ENCODE measurements at places on chromosomes 3 and 15.

DNA sequence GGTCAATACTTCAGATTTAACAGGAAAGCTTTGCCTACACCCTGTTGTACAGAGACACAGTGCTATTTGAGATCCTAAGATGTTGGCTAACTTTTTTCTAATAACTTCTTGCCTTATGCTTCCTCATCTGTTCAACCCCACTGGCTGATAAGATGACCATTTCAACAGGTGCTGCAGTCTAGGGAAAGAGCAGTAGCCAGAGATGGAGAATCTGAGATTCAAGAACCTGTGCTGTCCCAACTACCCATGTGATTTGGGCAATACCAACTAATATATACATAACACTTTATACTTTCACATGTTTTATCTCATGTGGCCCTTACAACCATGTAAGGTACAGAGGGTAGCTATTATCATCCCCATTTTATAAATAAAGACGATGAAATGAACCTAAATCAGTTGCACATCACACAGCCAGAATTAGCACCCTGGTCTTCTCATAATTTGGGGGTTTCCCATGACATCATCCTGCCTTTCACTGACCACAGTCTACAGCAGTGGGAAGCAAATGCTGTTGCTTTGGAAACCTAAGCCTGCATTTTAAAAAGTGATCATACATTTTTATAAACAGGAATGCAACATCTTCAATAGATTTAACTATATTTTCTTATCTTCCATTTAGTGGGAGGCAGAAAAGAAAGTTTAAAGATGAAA lies 9.7 kb downstream of the TTC23 start:
- no peak for DNase-seq

- no peak for DNase-seq
Observed at GRCh38 chr3:151550642-151551041, 89.8 kb upstream of the IGSF10 start.

GRCh38 chr15:46409841-46410301 lies 775.0 kb downstream of the SQOR start:
- no peak for DNase-seq

- DNase-seq: no peak
Observed at GRCh38 chr3:36776436-36776835, 12.1 kb upstream of the DCLK3 start.

DNA sequence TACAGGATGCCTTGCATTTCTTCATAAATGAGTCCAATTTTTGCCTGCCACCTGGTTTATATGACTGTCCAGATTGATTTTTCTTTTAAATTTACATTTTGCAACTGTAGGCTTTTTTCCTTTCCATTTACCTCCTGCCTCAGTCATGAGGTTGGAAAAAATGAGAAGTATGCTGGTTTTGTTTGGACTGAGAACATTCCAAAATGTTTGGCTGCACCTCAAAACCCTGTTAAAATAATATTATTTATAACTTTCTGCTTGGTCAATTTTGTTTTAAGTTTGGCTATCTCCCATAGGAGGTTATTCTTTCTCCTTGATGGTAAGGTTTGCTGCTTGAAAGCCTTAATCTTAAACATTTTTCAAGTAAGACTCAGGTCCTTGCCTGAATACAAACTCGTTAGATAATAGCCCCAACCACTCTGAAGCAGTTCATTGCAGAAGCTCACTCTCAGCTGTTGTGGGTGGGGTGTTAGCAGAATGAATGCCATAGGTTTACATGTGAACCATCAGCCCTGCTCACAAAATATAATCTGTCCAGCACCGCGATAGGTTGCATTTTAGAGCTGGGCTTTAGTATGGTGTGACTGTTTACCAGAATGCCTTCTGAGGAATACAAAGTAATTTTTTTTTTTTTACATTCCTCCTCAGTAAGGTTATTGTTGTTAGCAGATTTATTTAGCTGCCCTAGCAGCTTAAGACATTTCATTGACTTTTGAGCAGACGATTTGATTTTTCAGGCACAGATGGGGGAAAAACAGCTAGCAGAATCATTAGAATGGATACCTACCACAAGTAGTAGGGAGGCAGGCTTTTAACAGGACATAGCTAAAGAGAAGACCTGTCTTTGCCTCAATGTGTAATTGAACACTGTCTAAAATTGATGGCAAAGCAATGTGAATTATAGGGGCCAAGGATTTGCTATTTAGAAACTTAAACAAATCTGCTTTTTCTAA lies 630.8 kb upstream of the KCNMB2 start:
- no peak for DNase-seq

DNA sequence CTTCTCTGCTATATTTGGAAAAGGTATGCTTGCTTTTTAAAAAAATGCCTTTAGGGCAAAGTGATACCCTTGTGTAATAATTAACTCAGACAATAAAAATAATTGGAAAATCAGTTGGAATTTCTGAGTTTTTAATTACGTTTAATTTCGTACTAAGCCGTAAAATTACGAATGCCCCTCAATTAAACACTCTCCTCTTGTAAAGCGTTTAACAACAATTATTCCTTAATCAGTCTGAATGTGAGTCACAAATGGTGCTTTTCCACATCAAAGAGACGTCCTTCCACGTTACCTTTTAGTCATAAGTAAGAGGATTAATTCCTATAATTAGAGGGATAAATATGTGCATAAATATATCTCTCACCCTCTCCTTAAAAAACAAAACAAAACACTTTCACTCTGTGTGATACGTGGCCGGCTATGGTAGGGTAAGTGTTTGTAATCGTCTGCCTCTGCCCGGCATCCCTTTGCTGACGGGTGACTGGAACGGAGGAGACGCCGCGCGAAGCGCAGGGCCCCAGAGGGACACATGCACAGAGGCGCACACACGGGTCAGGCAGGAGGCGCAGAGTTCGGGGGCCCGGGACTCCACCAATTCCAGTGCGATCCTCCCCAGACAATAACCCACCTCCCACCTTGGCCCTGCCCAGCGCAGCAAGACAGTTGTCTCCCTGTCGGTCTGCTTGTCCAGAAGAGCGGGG lies 9.7 kb upstream of the MEIS2 start:
- peak; percentile 52 for DNase-seq

- no peak for DNase-seq
Observed at GRCh38 chr3:153414982-153415381, 253.0 kb downstream of the RAP2B start.

- no peak for DNase-seq
Observed at GRCh38 chr15:70829371-70830166, 24.4 kb downstream of the LARP6 start.

DNA sequence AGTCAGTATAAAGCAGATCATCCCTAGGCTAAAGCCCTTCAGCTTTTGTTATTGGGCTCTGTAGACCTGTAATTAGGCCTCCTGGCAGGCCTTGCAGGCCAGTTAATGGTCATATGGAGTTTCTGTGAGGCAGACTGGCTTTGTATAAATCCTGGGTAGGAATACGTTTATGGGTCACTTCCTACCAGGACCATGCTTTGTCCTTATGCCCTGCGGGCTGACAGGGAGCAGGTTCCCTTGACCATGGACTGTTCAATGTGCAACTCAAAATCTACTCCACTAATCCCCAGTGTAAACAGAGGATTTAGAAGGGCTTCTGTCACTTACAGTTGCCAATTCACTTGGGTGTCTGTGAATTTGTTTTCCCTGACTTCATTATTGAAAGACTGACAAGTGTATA lies 202.7 kb upstream of the MLF1 start:
- DNase-seq: no peak

DNA sequence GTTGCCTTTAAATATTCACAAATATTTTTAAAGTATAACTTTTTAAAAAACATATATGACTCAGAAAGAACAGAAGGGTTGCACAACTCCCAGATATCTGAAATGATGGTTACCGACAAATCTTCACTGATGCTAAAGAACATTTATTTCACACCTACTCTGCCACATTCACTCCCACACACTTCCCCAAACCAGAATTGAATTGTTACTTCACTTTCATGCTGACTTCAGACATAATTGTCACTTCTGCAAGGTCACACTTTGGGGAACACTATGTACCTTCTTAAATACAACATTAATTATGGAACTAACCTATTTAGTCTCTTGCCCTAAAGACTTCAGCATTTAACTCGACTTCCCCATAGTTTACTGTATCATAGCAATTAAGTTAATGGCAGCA lies 795.1 kb downstream of the FHIT start:
- no peak for DNase-seq

DNA sequence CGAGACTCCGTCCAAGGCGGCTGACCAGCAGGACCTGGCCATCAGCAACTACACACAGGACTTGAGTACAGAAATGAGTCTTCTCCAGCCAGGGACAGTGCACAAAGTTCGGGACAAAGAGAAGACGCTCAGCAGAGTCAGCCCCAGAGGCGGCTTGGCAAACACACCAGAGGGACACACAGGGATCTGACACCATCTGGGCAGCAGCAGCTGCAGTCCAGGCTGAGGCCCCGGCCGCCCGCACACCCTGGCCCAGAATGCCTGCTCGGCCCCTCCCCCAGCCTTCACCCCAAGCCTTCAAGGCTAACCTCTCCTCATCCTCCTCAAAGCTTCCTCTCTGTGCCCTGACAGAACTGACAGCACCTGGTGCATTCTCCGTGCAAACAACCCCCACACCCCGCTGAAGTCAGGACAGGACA lies 61.1 kb downstream of the XXYLT1 start:
- no peak for DNase-seq

- peak; percentile 41 for DNase-seq
Observed at GRCh38 chr15:66251790-66252684, 1.5 kb downstream of the MEGF11 start.

- no peak for DNase-seq
Observed at GRCh38 chr3:144351011-144351410, 379.4 kb downstream of the DIPK2A start.

DNA sequence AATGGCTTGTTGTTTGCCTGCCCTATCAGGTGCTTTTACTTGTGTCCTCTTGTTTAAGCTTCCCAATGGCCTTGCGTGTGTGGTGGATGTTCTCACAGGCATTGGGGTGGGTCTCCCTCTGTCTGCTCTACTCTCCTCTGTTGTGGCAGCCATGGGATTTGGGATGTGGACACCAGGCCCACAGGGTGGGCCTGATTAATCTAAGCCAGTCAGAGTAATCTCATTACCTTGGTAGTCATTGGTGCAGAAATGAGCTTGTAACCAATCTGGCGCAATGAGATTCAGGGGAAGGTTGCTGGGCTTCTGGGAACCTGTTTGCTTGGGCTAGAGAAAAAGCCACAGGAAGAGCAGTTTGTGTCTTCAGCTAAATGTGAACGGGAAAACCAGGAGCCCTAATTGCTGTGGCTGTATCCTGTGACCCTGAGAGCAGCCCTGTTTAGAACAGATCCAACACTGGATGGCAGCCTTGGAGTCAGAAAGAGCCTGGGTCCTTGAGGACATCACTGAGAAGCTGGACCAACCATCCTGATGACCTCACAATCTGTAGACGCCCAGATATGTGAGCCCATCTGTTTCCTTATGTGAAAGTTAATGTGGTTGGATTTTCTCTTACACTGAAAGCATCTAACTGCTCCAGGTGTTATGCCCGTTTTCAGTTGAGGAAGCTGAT lies 157.3 kb upstream of the UBE2E1 start:
- DNase-seq: no peak

- DNase-seq: peak; percentile 50
Observed at GRCh38 chr3:11379238-11379823, 107.1 kb downstream of the ATG7 start.

- DNase-seq: no peak
Observed at GRCh38 chr3:39638301-39638700, 170.8 kb downstream of the MOBP start.

DNA sequence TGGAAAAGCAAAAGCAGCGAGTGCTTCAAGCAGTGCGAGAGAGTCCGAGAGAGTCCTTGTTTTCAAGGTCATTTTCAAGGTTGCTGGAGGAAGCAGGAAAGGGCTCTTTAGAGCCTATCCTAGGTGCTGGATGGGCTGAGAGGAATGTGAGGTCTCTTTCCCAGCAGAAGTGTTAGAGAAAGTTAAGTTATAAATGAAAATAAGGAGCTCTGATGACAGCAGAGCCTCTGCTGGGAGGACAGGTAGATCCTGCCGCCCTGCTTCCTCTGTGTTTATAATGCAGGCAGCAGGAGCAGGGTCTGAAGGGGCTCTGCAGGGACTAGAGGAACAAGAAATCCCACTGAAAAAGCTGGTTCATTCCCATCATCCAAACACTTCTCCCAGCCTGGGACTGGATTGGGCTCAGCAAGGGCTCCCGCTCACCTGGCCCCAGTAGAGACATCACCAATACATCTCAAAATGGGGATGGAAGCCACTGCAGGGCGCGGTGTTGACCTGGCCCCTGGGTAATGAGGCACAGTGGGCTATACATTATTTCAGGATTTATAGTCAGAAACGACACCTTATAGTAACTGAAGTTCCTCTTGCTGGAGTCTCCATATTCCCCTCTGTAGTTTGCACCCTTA lies 41.5 kb upstream of the RAB6B start:
- no peak for DNase-seq

- peak; percentile 64 for DNase-seq
Observed at GRCh38 chr3:36097209-36097608, 283.1 kb upstream of the STAC start.

GRCh38 chr15:94324835-94325767 lies 93.7 kb downstream of the MCTP2 start:
- peak; percentile 25 for DNase-seq

GRCh38 chr3:106341087-106341486 lies 472.3 kb upstream of the CBLB start:
- DNase-seq: no peak

- DNase-seq: no peak
Observed at GRCh38 chr15:35445891-35446290, 100.1 kb downstream of the DPH6 start.

DNA sequence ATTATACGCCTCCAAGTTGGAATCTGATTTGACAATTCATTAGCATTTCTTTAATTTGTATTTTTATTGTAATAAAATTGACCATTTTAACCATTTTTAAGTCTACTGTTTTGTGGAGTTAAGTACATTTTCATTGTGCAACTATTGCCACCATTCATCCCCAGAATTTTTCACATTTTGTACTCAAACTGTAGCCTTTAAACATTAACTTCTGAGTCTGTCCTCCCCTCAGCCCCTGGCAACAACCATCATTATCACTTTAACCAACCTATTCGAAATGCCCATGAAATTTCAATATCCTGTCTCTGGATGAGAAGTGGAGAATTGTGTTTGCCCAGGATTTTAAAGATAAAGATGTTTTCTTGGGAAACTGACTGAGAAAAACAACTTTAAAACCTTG lies 27.7 kb downstream of the IL1RAP start:
- DNase-seq: no peak

DNA sequence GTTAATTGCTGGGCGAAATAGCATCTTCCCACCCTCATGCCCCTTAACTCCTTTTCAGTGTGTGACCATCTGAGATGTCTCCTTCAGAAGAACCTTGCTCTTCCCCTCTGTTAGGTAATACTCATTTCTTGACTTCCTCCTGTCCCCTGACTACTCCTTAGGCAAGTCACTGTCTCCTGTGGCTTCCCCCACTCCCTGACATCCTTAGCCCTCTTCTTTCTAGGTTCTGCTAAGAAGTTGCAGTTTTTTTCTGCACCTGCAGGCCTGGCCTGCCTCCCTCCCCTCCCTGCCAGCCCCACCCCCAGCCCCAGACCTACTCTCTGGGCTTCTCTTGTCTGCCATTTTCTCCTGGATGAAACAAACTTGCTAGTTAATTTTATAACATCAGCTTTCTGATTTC lies 15.2 kb upstream of the EID1 start:
- DNase-seq: peak; percentile 34

GRCh38 chr15:26842391-26842790 lies 24.5 kb upstream of the GABRA5 start:
- DNase-seq: no peak

- DNase-seq: peak; percentile 7
Observed at GRCh38 chr3:184945886-184946625, 134.1 kb downstream of the VPS8 start.
